ENCODE measurements at places on chromosomes 7 and 10.

DNA sequence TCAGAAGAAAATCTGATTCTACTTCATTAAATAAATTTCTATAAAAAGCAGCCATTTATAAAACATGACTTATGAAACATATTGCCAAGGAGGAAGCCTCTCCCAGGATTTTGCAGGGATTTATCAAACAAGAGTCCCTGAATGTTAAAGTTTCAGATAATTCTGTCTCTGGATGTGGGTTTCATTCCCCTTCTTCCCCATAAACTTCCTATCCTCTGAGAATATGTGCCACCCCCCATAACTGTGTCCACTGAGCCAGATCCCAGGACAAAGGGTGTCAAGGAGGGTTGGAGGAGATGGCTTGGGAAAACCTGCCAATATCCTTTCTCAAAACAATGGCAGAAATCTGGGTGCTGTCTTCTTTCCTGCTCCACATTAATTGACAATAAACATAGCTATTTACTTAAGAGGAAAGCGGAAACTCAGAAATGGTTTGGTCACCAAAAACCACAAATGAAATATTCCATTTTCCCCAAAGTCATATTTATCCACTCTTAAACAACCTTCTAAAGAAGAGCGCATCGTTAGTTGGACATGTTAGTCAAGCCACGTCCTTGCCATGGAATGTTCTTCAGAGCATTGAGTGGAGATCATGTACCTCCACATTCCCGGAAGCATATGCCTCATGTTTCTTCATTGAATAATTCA, 54.3 kb upstream of the AKR1E2 start:
- DNase-seq, result no peak

DNA sequence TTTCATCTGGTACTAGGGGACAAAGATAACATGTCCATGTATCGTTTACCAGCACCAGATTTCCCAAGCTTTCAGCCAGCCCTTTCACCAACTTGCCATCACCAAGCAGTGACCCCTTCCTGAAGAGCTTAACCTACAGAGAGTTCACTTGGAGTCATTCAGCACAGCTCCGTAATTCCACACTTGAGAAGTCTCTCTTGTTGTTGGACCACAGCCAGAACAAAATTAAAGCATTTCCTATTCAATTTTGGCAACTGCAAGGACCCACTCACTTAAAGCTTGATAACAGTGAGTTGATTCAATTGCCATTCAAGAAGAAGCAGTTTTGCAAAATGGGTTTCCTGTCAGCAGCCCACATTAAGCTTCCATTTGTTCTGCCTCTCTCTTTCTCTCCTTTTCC, 88.5 kb upstream of the LRRTM3 start:
- no peak for DNase-seq

GRCh38 chr7:148696787-148697186, 1.9 kb upstream of the CUL1 start:
- no peak for DNase-seq

DNA sequence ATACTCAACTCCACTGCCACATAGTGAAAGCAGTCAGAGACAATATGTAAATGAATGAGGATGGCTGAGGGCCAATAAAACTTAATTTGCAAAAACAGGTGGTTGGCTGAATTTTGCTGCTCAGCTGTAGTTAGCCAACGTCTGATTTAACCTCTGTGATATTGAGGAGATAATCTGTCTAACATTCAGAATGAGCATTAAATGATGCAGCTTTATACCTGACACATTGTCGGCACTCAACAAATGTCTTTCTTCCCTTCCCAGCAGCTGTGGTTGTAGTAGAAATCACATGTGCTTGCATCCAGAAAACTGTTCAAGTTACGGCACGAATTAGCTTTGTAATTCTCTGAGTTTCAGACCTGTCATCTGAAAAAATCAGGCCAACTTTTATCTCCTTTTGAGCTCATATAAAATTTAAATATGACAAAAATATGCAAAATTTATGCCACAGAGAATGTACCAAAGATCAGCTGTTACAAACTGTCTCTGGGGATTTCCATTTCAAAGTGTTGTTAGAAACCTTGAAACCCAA, 1239.7 kb downstream of the GATA3 start:
- DNase-seq, result no peak

GRCh38 chr10:114121031-114121430, 53.0 kb downstream of the CCDC186 start:
- DNase-seq, result no peak

- DNase-seq, result no peak
These were observed 108.7 kb downstream of the DPY19L1 start for GRCh38 chr7:34928560-34928959.

DNA sequence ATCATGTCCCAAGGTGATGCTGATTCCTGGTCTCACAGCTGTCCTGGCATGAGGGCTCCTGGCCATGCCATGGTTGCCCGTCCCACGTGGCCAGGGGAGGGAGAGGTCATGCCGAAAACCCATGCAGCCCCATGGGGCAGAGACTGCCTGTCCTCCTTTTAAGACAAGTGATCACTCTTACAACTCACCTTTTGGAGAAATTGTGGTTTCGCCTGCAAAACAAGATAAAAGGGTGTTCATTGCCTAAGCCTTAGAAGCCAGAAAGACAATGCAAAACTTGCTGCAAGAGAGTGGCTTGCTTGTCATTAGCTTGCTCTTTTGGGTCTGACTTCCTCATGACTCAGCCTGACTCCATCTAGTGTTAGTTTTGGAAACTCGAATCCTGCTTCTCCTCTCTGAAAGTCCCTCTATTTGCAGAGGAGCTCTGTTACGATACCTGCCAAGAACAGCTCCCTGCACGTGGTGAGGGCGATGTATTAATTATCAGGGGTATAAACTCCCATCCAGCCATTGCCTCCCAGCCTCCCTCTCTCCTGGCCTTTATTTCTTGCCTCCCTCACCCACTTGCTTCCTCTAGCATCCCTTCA, 26.7 kb downstream of the TMEM273 start:
- DNase-seq, result no peak

GRCh38 chr7:4707980-4708411, 25.9 kb downstream of the FOXK1 start:
- DNase-seq, result no peak

GRCh38 chr7:151146761-151147160, 20.7 kb downstream of the GBX1 start:
- no peak for DNase-seq

- DNase-seq, result no peak
These were observed 207.7 kb downstream of the PTN start for GRCh38 chr7:137135654-137136350.

DNA sequence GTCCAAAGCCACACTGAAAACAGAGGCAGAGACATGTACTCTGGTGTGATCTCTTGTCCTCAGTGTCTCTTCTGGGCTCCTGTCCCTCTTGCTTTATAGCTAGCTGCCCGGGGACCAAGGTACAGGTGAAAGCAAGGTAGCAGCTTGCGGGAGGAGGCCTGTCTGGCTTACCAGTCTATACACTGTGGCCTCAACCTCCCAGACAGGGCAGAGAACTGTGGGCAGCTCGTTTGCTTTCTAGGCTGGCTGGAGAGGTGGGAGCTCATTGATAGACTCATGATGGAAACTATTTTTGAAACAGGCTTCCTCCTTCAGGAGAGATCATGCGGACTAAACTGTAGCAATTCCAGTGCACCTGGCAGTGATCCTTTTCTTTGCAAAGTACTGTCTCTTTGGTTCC, 4.6 kb downstream of the CYREN start:
- DNase-seq, result no peak

- no peak for DNase-seq
These were observed 64.3 kb upstream of the NRP1 start for GRCh38 chr10:33398796-33399195.

GRCh38 chr10:14751014-14751896, 23.4 kb downstream of the FAM107B start:
- no peak for DNase-seq

GRCh38 chr7:158861004-158861787, 4.8 kb downstream of the DYNC2I1 start:
- DNase-seq, result no peak

DNA sequence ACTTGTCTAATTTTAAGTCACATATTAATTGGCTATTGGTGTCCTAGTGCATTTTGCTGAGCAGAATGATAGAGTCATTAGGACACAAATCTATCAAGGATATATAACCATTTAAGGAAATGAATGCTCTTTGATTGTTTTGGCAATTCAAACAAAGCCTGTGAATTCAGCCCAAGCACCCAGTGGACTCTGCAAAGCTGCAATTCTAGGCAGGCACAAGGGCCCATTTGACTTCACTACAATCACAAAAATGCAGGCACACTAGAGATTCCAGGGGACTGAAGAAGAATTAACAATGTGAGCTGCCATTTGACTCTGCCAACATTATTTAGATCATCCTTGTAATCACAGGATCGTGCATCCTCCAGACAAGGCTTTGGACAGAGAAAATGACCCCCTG, 544.2 kb upstream of the PHF14 start:
- no peak for DNase-seq

GRCh38 chr10:44894691-44895090, 16.4 kb upstream of the TMEM72 start:
- no peak for DNase-seq

- no peak for DNase-seq
These were observed 64.7 kb upstream of the JAZF1 start for GRCh38 chr7:28245123-28245878.

- DNase-seq, result no peak
These were observed 144.2 kb upstream of the VSTM2A start for GRCh38 chr7:54397836-54398612.

GRCh38 chr10:26486990-26487850, 49.1 kb downstream of the APBB1IP start:
- DNase-seq, result peak; percentile 84

- DNase-seq, result peak; percentile 71
These were observed 43.7 kb downstream of the CH25H start for GRCh38 chr10:89163265-89163995.

DNA sequence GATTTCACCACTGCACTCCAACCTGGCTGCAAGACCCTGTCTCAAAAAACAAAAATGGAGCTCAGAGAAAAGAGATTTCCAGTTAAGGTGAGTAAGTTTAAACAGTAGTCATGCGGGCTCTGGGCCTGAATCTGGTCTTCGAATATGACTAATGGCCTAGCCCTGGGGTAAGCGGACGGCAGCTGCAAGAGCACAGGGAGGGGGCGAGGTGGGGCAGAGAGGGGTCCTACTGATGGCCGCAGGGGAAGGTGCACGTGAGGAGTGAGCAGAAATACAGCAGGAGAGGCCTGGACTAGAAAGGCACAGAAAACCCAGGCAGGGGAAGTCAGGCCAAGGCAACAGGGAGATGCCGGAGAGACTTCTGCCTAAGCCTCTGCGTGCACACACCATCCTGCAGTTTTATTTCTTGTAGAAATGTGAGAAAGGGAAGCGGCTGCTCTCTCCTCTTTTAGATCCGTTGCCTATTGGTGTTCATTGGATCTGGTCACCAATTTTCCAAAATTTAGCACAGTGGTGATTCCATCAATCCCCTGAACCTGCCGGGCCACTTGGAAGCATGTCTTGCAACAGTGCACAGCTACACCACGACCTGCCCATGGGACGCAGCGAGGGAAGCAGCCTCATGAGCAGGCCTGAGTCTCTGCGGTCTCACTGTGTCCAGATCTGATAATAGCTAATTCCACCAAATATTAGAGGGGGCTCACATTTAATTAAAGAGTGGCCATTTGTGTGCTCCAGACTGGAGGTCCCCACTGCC, 139.0 kb downstream of the PAXIP1 start:
- no peak for DNase-seq

DNA sequence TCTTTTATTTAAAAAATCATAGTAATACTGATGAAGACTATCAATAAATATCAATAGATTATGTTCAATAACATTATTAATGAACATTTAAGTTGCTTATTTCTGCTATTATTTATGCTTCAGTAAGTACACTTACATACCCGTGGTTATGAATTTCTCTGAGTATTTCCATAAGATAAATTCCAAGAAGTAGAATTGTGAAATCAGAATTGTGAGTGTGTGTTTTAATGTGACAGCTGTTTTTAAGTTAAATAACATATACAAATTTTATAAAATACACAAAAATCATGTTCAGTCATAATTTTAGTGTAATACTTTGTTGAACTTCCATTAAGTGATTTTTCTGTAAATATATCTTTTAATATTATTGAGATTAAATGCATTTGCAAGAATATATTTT, 37.5 kb upstream of the SEMA3E start:
- DNase-seq, result no peak

DNA sequence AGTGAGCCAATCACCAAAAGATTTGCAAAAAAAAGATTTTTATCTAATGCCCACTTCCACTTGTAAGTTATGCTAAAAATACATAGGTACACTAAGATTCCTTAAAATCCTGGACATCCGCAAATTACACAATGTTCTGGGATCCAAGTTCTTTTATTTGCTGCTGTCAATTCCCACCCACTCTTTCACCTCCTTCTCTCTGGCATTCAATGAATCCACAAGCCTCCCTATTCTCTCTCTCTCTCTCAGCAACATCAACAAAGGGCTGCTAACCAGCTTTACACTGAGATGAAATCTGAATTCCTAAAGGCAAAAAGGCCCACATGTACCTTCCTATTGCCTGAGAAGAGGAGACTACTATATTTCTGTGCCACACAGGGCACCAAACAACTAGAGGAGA, 99.9 kb downstream of the ARMH3 start:
- no peak for DNase-seq

DNA sequence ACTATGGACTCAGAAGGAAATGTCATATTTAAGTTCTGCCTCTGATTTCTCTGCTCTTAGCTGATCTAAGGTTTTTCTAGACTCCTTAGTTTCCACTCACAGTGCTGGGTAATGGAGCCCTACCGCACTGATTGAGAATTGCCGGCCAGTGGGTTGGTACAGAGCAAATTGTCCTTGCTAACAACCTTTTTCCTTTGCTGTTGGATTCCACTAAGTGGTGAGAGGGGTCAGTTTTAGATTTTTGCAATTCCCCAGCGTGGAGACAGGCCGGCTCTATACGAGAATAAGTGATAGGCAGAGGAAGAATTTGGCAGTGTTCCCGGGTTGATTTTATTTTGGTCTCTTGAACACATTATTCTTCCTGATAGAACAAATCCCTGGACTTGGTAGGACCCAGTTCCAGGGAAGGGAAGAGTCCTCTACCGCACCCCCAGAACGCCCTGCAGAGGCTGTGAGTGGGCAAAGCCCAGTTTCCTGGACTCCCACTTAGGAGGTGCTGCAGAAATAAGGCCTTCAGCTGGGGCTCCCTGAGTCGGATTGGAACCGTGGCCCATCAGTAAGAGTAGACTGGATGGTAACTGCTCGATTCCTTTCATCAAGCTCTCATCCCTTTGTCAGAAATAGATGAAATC, 3.0 kb upstream of the NRP1 start:
- DNase-seq, result no peak

Data from stimulated activated CD4-positive, alpha-beta T cell treated with anti-CD3 and anti-CD28 coated beads, Interleukin-4, amount 100 ng/mL, for 24 hours (primary cell).